BJ (cell line): ENCODE measurements at places on chromosomes 16 and 17.
A peak's percentile ranks its signal among the peaks of the same experiment; 100 is the strongest.

- no peak for DNase-seq
Measured at GRCh38 chr17:74424657-74425056, 7.2 kb upstream of the GPRC5C start.

- DNase-seq, result peak; percentile 46
Measured at GRCh38 chr17:69728816-69729215, 314.3 kb downstream of the MAP2K6 start.

DNA sequence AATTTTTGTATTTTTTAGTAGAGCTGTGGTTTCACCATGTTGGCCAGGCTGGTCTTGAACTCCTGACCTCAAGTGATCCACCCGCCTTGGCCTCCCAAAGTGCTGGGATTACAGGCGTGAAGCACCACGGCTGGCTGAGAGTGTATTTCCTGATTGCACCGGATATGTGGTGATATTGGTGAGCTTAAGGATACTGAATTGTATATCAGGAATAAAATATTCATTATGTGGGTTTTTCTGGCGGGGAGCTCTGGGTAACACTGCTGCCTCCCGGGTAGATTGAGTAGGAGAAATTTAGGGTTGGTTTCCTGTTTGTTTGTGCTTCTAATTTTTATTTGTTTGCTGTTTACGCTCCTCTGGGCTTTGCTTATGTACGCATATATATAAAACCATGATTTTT lies 7.7 kb upstream of the TMEM98 start:
- no peak for DNase-seq

DNA sequence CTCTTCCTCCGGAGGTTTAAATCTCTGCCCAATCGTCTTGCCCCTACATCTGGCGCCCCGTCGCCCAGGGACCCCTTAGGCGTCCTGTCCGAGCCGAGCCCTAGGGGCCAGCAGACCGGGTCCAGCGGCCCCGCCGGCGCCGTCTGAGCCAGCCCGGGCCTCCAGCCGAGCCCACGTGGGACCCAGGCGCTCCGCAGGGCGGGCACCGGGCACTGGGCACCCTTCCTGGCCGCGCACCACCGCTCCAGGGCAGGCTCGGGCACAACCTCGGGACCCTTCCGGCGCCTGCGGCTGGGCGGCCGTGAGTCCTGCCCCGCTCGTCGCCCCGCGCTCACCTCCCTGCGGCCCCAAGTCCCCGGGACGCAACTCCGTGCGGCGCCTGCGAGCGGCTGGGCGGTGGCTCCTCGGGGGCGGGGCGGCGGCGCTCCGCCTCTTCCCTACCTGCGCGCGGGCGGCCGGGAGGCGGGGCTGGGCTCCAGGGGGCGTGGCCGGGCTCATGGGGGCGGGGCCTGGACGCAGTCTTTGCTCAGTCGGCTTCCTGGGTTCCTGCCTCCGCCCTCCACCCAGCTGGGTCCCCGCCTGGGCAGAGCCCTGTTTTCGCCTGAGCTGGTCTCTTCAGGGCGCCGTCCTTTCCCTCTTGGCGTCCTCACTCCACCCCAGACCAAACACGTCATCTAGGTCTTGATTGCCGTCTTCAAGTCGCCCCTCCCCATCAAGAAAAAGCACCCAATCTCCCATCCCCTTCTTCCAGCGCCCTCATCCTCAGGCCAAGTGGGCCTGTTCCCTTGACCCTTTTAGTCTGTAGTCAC lies at the start of gene RHBDF2:
RHBDF2 (minus strand) TSS at position 406 of the 809 bp plus-strand sequence. CDS start 19,899 bp downstream, outside the sequence.
- no peak for DNase-seq
